ENCODE measurements at places on chromosomes 6 and 20. TPM values are rescaled to one million over a fixed set of nuclear protein-coding genes. Genes with fewer than 3 reads are reported as not detected.

SMLR1 gene
- total RNA-seq: not detected

DNA sequence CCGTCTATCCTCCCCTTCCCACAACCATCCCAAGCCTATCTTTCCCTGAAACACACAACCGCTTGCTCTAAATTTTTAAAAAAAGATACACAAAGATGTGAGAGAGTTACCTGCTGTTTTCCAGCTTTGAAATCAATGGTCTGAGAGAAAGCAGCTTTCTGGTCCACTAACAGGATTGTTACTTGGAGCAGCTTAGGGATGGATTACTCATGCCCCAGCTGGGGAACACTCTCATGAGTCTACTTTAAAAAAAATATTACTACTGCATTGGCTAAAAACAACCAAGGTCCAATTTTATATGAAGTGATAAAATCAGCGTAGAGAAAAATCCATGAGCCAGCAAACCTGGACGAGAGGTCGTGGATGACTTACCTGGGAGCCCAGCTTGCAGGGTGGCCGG lies 29.6 kb upstream of the FOXC1 start:
- H3K27me3 ChIP-seq: no peaks in the 10 kb centered on the region
- H3K4me3 ChIP-seq: no peak overlapping the region
- no peak for DNase-seq

GRCh38 chr20:48381353-48382120 lies 446.3 kb downstream of the PREX1 start:
- H3K4me1 ChIP-seq: no peaks in the 10 kb centered on the region
- H3K27me3 ChIP-seq: peaks cover 6% of the 10 kb centered on the region
- H3K36me3 ChIP-seq: no peaks in the 10 kb centered on the region
- no peak for DNase-seq

DNA sequence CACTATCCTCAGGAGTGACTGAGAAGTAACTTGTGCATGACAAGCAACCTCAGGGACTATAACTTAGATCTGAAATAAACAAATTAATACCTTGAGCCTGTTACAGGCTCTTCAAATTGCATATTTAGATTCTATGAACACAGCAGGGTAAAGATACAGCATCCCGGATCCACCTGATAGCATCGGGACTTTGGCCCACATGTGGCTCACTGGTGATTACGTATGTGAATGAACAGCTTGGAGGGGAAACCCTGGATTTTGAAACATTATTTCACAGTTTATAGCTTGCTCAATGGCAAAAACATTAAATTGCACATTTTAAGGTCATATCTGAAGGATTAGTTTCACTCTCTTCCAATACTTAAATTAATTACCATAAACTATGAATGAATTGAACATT lies 133.2 kb downstream of the KHDRBS2 start:
- H3K4me1 ChIP-seq: no peaks in the 10 kb centered on the region
- H3K27ac ChIP-seq: no peak overlapping the region
- no peaks in the 10 kb centered on the region for H3K36me3 ChIP-seq
- no peak for DNase-seq
- no peaks in the 10 kb centered on the region for H3K27me3 ChIP-seq

- H3K27ac ChIP-seq: no peak overlapping the region
- peaks cover 5% of the 10 kb centered on the region for H3K4me1 ChIP-seq
- peaks cover 43% of the 10 kb centered on the region for H3K27me3 ChIP-seq
- H3K36me3 ChIP-seq: no peaks in the 10 kb centered on the region
Measured at GRCh38 chr6:160768101-160768500, 66.1 kb downstream of the PLG start.

DNA sequence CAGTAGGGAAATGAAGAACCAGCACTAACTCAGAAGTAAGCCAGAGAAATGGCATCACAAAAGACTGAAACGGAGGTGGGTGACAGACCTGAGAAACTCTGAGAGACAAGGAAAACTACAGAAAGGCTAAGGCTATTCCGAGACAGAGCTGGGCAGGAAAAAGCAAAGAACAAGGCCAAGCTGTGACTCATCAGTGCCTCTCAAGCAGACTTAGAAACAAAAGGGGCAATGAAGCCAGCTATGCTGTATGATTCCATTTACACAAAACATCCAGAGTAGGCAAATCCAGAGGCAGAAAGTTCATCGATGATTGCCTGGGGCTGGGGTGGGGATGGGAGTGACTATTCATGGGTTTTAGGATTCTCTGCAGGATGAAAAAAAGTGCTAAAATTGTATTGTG lies 50.0 kb downstream of the SLC23A2 start:
- H3K27ac ChIP-seq: no peak overlapping the region
- H3K27me3 ChIP-seq: no peaks in the 10 kb centered on the region
- peaks cover 15% of the 10 kb centered on the region for H3K36me3 ChIP-seq
- no peak for DNase-seq

DNA sequence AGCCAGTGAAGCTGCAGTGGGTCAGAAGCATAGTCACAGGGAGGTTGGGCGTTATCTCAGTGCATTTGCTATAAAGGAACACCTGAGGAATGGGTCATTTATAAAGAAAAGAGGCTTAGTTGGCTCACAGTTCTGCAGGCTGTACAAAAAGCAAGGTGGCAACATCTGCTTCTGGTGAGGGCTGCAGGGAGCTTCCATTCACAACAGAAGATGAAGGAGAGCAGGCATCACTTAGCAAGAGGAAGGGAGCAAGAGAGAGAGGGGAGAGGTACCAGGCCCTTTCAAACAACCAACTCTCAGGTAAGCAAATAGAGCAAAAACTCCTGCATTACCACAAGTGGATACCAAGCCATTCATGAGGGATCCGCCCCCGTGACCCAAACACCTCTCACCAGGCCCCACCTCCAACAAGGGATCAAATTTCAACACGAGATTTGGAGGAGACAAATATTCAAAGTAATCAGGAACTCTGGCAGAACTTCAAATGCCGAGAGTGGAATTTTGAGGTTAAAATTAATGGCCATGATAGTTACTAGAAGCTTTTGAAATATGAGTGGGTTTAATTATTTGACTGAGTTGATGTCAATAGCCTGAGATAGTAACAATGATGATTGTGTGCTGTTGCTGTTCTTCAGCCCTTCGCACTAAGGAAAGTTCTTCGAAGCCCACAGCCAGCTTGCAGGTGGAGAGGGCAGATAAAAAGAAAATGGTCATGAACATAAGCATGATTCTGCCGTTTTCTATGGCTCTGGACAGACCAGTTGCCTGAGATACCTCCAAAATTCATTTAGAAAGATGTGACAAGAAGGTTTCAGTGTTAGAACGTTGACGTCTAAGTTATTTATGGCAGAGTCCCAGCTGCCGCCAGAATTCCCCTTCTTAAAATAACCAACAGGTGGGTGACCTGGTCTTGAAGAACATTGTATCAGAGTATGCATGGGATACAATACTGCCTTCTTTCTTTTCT lies 55.3 kb upstream of the ADTRP start:
- no peaks in the 10 kb centered on the region for H3K27me3 ChIP-seq
- no peaks in the 10 kb centered on the region for H3K36me3 ChIP-seq
- no peaks in the 10 kb centered on the region for H3K4me1 ChIP-seq
- no peak overlapping the region for H3K4me3 ChIP-seq

- peak; percentile 93 for DNase-seq
- peaks cover 15% of the 10 kb centered on the region for H3K4me1 ChIP-seq
- H3K27ac ChIP-seq: no peak overlapping the region
- peaks cover 78% of the 10 kb centered on the region for H3K27me3 ChIP-seq
- H3K36me3 ChIP-seq: no peaks in the 10 kb centered on the region
Measured at GRCh38 chr6:149925974-149926777, 3.3 kb upstream of the RAET1G start.

DNA sequence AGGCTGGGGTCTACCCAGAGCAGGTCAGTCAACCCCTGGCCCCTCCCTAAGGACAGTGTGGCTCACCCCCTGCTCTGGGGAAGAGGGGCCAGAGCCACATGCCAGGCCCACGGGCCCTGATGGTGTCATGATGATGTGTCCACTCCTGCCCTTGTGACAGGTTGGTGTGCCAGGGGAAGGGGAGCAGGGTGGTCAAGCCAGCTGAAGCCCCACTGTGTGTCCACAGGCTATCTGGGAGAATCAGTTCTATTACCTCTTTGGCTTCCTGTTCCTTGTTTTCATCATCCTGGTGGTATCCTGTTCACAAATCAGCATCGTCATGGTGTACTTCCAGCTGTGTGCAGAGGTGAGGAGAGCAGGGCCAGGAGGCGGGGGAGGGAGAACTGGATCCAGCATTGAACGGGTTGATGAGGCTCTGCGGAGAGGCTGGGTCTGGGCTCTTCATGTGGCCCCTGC lies 47.7 kb downstream of the PLAGL2 start:
- peaks cover 4% of the 10 kb centered on the region for H3K4me1 ChIP-seq
- no peaks in the 10 kb centered on the region for H3K27me3 ChIP-seq
- DNase-seq: no peak
- peaks cover 45% of the 10 kb centered on the region for H3K36me3 ChIP-seq
- no peak overlapping the region for H3K27ac ChIP-seq

DNA sequence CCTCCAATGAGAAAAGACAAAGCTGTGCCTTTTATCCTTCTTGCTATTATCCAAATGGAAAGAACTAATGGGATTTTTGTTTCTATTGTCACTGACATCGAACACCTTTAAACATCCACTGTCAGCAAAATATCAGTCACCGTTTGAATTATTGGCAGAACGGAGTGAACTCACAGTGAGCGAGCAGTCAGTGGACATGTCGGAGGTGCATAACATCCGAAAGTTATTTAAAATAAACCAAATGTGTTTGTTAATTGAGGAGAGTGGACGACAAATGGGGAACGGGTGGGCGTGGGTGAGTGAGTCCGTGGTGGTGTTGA lies 38.8 kb downstream of the PMEPA1 start:
- no peaks in the 10 kb centered on the region for H3K36me3 ChIP-seq
- no peaks in the 10 kb centered on the region for H3K4me1 ChIP-seq
- no peaks in the 10 kb centered on the region for H3K27me3 ChIP-seq
- no peak for DNase-seq
- H3K27ac ChIP-seq: no peak overlapping the region

All from activated naive CD4-positive, alpha-beta T cell treated with anti-CD3 and anti-CD28 coated beads for 36 hours (primary cell).